ENCODE measurements at places on chromosomes 16 and 17. TPM values are rescaled to one million over a fixed set of nuclear protein-coding genes. Genes with fewer than 3 reads are reported as not detected.

GRCh38 chr16:88804173-88804551 lies 573 bp downstream of the CDT1 start:
- DNase-seq, result no peak

DNA sequence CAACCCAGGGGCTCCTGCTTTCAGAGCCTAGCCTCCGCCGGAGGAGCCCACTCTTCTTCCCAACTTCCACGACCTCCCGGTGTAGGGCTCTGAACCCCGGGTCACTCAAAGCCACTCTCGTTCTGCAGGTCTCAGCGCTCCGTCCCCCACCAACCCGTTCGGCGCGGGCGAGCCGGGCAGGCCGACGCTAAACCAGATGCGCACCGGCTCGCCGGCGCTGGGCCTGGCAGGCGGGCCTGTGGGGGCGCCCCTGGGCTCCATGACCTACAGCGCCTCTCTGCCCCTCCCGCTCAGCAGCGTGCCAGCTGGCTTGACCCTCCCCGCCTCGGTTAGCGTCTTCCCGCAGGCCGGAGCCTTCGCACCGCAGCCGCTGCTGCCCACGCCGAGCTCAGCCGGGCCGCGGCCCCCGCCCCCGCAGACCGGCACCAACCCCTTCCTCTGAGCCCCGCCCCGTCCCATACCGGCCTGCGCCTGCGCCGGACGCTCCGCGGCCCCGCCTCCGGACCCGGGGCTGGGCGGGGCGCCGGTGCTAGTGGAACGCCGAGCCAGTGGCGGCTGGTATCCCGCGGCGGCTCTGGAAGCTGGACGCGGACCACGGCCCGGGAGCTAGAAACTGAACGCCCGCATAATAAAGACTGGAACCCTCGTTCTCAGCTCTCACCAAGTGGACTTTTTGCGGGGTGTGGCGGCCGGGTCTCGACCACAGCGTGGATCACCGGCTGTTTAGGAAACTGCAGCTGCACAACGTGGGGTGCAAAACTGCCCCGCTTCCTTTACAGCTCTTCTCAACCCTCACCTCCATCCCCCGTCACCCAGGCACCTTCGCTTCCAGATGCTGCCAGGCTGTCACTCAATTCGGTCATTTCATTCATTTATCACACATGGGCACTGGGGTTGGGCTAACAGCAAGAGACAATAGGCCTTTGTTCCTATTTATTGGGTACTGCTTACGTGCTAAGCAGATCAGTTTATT lies 5.0 kb upstream of the SPATA20 start:
- peak; percentile 84 for DNase-seq

DNA sequence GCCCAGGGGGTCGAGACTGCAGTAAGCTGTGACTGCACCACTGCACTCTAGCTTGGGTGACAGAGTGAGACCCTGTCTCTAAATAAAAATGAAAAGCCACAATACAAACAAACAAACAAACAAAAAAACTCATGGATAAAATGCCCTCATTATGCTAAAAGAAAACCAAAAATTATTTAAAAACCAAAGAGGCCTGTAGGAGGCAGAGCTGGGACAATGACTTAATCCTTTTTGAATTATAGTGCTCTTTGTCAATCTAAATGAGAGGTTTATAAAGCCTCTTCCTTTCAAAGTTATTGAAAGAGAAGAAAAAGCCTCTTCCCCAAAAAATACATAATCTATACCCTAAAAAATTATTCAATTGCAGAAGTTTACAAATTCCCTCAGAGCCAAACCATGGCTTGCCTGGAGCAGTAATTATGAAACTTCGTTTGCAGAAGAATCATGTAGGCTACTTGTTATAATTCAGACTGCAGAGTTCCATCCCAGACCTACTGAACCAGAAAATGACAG lies 18.5 kb downstream of the CRLF3 start:
- DNase-seq, result no peak

- DNase-seq, result no peak
Observed at GRCh38 chr17:47895347-47895855, 635 bp upstream of the SP2 start.

- DNase-seq, result no peak
Observed at GRCh38 chr17:9974448-9975381, 69.6 kb upstream of the RCVRN start.

- no peak for DNase-seq
Observed at GRCh38 chr16:67068212-67068753, 39.3 kb downstream of the CBFB start.

- peak; percentile 54 for DNase-seq
Observed at GRCh38 chr16:23597003-23597756, 1.1 kb upstream of the NDUFAB1 start.

DNA sequence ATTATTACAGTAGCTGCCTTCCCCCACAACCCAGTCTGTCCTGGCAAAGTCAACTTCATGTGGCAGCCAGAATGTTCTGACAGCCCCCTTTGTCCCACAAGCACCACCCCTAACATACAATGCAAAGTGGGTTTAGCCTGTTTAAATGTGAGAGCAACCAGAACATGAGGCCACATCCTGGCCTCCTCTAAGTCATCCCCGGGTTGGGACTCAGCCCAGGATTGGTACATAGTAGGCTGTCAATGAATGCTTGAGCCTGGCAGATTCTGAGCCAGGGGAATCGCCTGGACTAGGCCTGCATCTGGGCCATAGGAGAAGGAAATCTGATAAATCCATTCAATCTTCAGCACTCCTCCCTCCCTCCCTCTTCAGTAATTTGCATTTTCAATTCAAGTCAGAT lies 4.3 kb upstream of the ITGA3 start:
- no peak for DNase-seq

GRCh38 chr16:50093607-50094539 lies 28.1 kb downstream of the HEATR3 start:
- no peak for DNase-seq

DNA sequence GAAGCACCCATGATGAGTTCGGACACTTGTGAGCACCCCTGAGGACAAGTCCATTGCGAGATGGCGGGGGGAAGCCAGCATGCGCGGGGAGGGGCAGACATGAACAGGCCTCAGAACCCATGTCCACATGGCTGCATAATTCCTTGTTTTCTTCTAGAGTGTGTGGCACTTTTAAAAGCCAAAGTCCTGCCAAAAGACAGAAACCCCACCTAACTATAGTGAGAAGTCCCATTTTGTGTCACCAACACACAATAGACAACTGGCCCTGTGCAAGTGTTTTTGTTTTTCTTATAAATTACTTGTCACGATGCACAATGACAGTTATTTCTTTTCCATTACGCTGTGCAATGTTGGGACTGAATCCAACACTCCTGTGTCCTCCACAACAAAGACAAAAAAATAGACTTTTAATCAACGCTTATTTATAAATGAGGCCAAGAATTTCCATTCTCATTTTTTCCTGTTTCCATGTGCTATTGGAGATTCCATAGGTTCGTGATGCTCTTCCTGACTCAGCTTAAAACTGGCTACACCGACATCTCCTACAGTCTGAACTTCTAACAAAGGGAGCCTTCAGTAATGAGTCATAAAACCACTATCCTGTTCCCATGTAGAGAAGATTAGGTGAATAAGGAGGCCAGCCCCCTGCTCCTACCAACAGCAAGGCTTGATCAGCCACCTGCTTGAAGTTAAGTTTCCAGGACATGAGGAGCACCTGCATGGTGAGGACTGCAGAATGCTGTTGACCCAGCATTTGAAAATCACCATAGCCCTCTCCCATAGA lies 98.9 kb downstream of the ZNF423 start:
- DNase-seq, result no peak

- DNase-seq, result no peak
Observed at GRCh38 chr16:72142476-72142875, 29.5 kb downstream of the PMFBP1 start.

DNA sequence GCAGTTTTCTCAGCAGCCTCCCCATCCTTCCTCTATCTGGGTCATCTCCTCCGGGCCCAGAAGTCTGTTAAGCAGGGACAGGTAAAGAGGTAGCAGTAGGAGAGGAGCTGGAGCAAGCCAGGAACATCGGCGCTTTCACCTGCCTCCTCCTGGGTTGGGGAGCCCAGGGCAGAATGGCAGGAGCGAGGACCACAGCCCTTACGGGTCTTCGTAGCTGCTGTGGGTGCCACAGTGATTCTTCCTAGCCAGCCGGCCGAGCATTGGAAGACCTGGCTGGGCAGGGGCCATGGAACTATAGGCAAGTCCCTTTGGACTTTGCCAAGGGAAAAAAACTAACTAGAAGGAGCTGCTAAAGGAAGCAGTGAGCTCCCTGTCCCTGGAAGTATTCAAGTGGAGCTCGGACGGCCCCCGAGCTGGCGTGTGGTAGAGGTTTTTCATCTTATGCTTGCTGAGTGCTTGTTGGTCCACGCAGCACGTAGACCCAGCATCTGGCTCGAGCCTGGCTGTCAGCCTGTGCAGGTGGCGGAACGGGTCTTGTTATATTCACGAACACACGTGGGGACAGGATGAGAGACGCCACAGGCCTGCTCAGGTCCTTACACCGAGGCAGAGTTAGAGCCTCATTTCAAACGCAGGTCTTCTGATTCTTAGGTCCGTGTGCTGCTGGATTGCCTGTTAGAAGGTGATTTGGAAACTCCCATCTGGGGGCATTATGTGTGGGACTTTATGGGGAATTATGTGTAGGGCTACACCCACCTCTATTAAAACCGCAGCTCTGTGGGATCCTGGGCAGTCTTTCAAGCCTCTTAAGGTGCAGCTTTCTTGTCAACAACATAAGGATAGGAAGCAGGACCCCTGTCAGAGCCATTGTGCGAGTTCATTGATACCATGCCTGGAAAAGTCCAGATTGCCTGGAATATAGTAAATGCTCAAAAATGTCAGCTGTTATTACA lies 54.8 kb downstream of the OR1D5 start:
- DNase-seq, result no peak

- no peak for DNase-seq
Observed at GRCh38 chr17:61018938-61019337, 341.3 kb downstream of the BCAS3 start.

- DNase-seq, result peak; percentile 23
Observed at GRCh38 chr16:48901712-48902374, 291.9 kb upstream of the N4BP1 start.

GRCh38 chr17:9090641-9091096 lies 69.4 kb downstream of the NTN1 start:
- no peak for DNase-seq

DNA sequence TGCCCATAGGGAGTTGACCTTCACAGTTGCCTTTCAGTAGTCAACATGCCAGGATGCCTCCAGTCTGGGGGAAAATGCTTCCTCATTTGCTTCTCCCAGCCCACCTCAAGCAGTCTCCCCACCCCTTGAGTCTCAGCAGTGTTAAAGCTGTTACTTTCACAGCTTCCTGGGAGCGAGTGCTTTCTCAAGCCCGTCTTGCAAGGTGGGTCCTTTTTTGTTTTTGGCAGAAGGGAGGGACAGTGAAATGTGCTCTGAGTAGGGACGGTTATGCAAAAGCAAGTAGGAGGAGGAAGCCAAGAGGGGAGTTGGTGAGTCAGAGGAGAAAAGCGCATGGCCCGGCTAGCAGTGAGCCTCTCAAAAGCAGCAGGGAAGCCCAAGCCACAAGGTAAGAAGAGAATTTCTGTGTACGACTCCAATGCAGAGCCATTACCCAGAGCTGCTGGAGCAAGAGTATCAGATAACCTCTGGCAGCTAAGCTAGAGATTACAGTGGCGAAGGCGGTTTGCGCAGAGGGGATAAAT lies at the start of gene CHST4:
TSS of gene CHST4 (plus strand) at position 316 of the 521 bp plus-strand sequence. CDS start 10,252 bp downstream, outside the sequence.
- peak; percentile 65 for DNase-seq

DNA sequence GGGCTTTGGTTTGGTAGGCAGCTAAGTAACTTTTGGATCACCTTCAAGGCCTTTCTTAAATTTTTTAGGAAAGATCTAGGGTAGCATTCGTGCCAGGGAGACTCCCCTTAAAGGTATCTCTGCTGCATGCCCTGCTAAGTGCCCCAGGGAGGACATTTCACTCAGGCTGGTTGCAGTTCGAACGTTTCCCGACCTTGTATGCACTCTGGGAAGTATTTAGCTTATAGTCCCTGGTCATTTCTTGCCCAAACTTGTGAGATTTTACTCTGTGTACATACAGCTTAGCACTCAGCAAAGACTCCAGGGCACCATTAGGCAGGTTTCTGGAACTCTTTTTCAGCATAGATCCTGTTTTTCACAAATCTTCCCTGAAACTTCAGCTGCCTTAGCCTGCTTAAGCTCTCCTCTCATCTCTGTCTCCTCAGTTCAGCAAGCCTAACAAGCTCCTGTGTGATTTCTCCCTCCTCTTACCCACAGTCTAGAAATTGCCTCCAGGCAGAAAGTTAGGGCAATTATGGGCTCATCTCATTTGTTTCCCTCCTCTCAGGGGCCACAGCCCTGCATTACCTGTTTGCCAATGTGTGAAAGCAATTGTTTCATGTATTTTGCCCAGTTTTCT lies 84.6 kb downstream of the MRTFB start:
- no peak for DNase-seq

GRCh38 chr16:50478075-50478772 lies 70.0 kb upstream of the NKD1 start:
- DNase-seq, result no peak

GRCh38 chr17:74513987-74514631 lies 17.2 kb downstream of the CD300LB start:
- DNase-seq, result peak; percentile 29

- no peak for DNase-seq
Observed at GRCh38 chr17:65696739-65697394, 135.4 kb upstream of the AXIN2 start.

DNA sequence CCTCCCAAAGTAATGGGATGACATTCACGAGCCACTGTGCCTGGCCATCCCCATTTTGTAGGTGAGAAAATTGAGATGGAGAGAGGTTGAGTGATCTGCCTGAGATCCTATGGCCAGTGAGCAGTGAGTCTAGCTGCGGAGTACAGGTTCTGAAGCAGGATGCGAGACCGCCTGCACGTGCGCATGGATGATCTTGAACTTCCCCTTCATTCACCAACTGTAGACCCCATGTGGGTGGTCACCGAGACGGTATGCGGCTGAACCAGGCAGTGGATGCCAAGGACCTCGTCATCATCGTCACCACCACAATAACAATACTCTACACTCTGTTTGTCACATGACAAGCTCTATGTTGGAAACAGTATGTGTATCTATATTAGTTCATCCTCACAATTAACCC lies 6.2 kb upstream of the SPNS3 start:
- no peak for DNase-seq

DNA sequence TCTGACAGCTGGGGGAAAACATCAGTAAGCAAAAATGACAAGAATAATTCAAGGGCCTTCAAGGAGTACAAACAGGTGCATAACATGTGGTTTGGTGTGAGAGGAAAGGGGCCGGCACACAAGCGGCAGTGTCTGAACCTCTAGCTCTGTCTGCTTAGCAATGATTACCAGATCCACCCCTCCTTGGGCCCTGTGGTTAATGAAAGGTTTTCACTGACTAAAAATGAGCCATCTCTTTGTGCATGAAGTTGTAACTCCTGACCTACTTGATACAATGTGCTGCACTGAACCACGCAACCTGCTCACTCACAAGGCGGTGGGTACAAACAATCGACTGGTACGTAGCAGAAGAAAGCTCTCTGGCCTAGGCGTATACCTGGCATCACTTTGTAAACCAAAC lies 15.1 kb downstream of the FAM117A start:
- DNase-seq, result no peak

The OTOP2 gene
- not detected for total RNA-seq

The CA5A gene
- not detected for total RNA-seq

The TGFB1I1 gene
- total RNA-seq, result 0.43 TPM

The GNGT2 gene
- total RNA-seq, result not detected

The DNAH9 gene
- not detected for total RNA-seq

The TP53TG3F gene
- total RNA-seq, result not detected

The NDRG4 gene
- total RNA-seq, result 2.1 TPM

Measured in HT-29 (cell line).